ENCODE measurements at places on chromosomes 1 and 21. TPM values are rescaled to one million over a fixed set of nuclear protein-coding genes. Genes with fewer than 3 reads are reported as not detected.

DNA sequence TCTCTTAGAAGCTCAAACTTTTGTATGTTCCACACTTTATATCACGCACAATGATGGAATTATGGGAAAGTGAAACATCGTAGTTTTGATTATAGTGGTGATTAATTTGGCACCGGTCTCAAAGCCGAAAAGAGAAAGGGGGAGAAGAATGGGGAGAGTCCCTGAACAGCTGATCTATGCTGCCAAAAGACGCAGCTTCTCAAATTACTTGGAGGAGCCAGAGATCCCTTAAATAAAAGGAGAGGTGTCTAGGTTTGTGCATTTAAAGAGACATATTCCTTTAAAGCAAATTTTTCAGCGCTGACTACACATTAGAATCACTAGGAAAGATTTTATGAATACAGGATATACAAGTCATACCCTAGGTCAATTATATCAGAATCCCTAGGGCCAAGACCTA, 599.6 kb upstream of the ADAMTS5 start:
- DNase-seq, result no peak

GRCh38 chr1:151619489-151620093, 7.7 kb downstream of the SNX27 start:
- DNase-seq, result no peak

DNA sequence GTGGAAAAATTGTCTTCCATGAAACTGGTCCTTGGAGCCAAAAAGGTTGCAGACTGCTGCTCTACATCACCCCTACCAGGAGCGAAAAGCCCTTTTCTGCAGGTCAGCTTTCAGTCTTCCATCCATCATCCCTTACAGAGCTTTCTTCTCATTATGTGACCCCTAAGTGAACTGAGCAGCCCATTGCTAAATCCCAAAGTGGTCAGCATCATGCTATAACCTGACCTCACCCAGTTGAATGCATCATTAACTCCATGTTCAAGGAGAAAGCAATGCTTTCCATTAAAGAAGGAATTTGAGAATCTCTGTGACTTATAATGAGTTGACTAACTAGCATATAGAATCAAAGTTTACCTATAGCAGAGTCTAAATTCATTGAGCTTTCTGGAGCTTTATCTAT, 10.4 kb upstream of the IL24 start:
- DNase-seq, result no peak

- peak; percentile 28 for DNase-seq
Observed at GRCh38 chr1:9009438-9010370, 16.5 kb downstream of the SLC2A7 start.

DNA sequence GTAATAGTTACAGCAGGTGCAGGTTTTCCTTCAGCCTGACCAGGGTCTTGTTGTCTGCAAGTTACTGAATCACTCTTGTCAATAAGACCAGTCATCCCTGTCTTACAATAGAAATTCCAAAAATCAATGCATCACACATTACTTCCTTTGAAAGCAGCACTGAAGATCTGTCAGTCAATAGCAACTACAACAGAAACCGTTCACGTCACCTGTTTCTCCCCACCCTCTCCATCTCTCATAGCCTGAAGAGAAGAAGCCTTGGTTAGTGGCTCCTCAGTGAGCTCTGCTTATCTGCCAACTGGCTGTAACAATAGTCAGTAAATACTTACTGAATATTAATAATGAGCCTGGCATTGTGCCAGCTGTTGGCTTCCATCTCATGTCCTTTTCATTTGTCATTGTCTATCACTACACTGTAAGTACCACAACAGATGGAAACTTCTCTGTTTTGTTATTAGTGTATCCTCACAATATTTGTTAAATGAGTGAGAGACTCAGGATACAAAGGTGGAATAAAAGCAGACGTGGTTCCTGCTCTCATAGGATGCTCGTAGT, 195.2 kb downstream of the S1PR1 start:
- no peak for DNase-seq

DNA sequence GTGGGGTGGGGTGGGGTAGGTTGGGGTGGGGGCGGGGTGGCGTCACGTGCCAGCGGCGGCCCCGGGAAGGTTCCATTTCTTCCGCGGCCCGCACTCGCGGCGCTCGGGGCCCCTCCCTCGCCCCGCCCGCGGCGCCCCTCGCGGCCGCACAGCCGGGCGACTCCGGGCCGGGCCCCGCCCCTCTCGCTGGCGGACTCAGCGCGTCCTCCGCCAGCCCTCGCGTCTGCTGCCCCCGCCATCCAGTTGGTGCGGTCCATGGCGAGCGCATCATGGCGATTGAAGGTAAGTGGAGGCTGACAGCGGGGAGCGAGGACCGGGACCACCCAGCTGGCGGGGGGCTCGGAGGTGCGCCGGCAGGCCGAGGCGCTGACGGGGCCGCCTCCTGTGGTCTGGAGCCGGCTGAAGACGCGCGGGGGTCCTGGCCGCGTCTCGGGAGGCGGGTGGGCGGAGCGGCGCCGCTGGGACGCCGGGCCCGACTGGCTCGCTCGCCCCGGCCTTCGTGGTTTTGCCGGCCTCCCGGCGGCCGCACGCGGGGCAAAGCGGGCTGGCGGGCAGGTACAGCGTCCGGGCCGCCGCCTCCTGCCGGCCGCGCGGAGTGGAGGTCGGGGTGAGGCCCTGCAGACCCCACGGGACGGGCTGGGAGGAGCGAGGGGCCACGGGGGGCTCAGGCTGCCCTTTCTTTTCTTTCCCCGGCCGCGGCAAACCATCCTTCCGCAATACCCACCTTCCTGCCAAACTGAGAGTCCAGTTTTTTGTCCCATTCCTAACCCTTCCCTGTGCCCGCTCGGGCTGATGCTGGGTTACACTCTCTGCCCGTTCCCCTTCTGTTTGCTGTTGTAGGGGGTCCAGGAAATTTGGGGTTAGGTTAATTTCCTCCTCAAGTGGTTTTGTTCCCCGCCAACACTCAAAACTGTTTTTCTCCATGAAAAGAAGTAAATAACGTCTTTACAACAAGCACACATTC, at the start of gene SYT14:
Gene SYT14, plus strand, starts transcription at position 222 of the 964 bp plus-strand sequence. Its CDS starts 48 bp downstream, at position 270.
- DNase-seq, result peak; percentile 59

- DNase-seq, result no peak
Observed at GRCh38 chr1:32606565-32607371, 43.6 kb downstream of the ZBTB8OS start.

GRCh38 chr1:88763649-88764406, 79.8 kb downstream of the PKN2 start:
- no peak for DNase-seq

DNA sequence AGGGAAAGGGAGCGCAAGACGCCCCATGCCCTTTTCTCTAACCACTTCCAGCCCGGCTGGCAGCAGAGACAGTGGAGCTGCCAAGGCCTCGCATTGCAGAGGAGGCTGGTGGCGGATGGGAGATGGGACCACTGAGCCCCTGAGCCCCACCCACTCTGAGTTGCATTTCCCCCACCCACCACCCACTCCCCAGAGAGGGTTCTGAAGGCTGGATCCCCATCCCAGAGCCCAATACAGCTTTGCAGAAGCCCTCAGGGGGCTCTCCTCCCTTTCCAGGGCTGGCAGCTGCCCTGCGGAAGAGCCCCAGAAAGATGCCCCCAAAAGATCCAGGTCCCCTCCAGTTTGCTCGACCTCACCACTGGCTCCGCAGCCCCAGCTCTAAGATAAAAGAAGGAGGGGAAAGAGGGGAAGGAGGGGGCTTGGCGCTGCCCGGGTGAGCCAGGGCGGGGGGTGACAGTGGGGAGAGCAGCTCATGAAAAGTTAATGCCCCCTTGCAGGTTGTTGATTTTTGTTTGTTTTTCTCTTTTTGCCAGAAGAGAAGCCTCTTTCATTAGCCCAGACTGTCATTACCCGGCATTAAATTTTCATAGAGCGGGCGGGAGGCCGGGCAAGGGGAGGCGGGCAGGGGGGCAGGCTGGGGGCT, 38.4 kb upstream of the CASZ1 start:
- DNase-seq, result no peak

DNA sequence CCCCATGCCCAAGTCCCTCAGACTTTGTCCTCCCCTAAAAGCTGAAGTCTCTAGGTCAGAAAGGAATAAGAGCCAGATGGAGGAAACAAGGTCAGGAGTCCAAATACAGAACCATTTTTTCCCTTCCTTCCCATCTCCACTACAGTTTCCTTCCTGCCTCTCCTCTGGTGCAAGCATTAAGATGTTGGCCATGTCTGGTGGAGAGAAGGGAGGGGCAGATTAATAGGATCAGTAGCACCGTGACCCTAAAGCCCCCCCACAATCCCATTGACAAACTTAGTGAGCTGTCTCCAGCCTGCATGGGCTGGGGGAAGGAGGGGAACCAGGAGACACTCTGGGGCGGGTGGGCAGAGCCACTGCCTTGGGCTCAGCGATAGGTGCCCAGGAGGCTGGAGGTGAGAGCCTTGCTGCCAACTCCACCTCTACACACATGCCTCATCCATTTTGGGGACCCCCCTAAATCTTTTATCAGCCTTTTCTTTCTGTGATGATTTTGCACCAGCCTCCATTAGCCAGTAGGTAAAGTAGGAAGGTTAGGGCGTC, 59.8 kb downstream of the RHBG start:
- DNase-seq, result no peak

DNA sequence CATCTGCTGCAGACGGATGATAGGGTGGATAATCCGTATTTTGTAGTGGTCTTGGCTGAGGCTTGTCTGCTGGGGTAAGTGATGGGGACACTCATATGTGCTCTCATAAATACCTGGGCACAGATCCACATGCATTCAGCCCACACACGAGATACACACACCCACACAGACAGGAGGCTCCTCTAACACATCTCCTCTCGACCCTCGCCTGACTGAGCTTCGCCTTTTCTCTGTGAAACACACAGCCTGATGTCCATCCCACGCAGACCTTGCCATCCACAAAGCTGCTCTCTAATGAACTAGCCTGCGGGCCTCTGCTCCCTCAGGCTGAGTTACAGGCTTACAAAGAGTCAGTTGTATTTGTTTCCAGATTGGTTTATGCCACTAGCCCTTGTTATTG, 96.3 kb upstream of the CSF3R start:
- DNase-seq, result no peak

DNA sequence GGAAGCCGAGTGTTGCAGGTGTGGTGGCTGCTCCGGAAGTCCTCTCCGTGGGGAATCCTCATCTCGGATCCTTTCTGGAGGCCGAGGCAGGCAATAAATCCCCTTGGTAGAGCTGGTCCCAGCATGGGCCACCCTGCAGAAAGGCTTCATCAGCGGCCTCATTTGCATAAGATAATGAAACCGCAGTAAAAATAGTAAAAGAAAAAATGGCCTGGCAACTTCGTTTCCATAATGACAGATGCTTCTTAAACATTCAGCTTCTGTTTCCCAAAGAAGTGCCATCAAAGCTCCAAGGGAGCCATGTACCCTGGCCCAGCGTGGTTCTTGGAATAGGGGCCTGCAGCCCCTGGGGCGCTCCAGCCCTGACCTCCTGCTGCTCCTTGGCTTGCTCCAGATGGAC, 244.1 kb downstream of the GRIK3 start:
- DNase-seq, result no peak

GRCh38 chr1:205448540-205449253, 7.1 kb downstream of the BLACAT1 start:
- DNase-seq, result no peak

- DNase-seq, result no peak
Observed at GRCh38 chr1:156149374-156150332, 3.7 kb upstream of the SEMA4A start.

DNA sequence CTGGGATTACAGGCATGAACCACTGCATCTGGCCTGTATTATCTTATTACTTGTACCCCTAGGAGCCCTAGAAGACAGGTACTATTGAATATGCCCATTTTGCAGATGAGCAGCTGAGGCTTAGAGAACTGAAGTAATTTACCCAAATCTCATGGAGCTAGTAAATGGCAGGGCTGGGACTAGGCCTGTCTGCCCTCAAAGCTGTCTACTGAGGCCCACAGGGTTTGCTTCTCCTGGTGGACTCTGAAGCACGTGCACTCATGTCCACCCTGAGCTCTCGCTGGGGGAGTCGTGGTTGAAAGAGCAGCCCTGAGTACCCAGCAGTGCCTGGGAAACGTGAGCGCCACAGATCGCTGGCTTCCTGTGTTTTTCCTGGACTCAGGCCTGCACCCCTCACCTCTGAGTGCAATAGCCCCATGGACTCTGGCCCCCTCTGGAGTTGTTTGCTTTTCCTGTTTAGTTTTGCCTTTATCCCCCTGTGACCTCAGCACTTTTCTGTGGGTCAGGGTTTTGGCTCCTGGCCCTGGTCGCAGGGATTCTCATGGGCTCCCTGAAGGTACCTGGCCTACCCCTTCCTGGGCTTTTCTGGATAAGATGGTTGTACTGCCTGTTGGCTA, 52.4 kb downstream of the ARHGEF10L start:
- DNase-seq, result no peak

The ZNF648 gene
- total RNA-seq, result 0.77 TPM

The LCE1A gene
- total RNA-seq, result not detected

The KRTAP22-2 gene
- not detected for total RNA-seq

The SPRR3 gene
- not detected for total RNA-seq

The ADORA3 gene
- total RNA-seq, result not detected

Measured in neural crest cell (in vitro differentiated cells).